GM06990 (cell line): ENCODE measurements at places on chromosomes 12 and 14.

DNA sequence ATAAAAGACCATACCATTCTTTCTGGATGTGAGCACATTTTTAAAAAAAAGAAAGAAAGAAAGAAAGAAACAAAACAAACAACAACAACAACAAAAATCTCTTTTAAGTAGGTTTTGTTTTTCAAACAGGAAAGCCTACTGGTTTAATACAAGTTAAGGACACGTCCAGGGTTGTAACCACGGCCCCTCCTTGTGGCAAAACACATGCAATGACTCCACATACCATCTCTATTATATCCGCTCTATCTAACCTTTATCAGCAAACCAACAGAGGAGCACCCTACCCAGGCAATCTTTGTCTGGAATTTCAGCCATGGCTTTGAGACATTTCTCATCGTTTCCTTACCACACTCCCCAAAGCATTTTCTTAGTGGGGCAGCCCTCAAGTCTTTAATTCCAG is 360.5 kb upstream of the TMPO start:
- no peak for DNase-seq

DNA sequence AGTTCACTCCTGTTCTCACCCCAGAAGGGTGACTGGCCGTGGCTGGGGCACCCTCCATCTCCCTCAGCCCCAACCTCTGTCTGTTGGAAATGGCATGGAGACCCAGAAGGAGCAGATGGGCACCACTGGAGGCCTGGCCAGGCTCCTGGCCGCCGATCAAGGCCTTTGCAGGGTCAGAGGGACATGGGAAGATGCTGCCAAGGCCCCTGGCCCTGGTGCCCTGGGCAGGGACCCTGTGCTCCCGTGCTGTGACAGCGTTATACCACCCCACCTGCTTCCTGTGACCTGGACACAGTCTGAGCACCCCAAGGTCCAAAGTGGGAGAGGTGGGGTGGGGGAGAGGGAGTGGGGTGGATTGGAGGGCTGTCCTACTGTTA is 3.5 kb downstream of the INF2 start:
- no peak for DNase-seq

DNA sequence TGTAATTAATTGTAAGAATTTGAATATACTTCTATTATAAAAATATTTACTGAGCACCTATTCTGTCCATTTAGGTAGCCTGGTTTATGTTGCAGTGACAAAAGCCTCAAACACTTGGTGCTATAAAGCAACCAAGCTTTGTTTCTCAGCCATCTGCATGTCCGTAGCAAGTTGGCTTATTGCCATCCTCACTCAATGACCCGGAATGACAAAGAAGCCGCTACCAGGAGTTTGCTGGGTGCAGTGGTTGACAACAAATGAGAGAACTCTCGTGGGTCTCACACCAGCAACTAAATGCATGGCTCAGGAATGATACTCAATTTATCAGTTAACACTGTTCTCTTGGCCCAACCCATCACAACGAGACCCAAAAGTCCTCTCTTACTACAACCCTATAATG is 553.1 kb downstream of the DIO2 start:
- no peak for DNase-seq

- DNase-seq = no peak
These were observed 265.9 kb upstream of the NOVA1 start for GRCh38 chr14:26863736-26864135.

DNA sequence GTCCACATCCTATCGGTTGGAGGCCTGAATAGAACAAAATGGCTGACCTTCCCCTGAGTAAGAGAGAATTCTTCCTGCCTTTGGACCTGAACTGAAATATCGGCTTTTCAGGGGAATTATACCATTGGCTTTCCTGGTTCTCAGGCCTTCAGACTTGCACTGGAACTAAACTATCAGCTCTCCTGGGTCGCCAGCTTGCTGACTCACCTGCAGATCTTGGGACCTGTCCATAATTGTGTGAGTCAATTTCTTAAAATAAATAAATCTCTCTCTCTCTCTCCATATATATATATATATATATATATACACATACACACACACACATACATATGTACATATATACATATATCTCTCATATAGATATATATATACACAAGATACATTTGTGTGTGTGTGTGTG is 41.6 kb downstream of the KCNK10 start:
- DNase-seq = no peak

GRCh38 chr14:79411403-79412174 is 799.7 kb downstream of the DIO2 start:
- DNase-seq = no peak

- no peak for DNase-seq
These were observed 3.6 kb upstream of the EML1 start for GRCh38 chr14:99789581-99789980.

DNA sequence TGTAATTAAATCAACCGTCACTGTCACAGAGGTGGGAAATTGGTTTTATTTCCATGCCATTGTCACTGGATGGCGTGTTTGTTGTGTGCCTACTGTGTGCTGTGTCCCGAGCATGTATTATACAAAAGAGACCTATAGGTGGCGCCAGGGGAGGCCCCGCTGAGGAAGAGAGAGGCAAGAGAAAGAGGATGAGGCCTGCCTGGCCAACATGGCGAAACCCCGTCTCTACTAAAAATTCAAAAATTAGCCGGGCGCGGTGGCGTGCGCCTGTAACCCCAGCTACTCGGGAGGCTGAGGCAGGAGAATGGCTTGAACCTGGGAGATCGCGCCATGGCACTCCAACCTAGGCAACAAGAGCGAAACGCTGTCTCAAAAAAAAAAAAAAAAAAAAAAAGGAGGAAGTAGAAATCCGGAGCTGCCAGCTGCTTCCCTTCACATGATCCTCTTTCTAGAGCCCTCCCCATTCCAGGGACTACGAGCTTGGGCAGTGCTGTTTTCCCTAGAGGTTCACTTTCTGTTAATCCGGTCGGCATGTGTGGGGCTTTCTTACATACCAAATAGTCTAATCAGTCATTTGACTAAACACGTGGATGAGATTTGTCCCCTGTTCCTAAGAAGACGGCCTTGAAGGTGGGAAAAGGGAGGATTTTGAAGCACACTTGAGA is 6.4 kb upstream of the CCDC175 start:
- DNase-seq = no peak

DNA sequence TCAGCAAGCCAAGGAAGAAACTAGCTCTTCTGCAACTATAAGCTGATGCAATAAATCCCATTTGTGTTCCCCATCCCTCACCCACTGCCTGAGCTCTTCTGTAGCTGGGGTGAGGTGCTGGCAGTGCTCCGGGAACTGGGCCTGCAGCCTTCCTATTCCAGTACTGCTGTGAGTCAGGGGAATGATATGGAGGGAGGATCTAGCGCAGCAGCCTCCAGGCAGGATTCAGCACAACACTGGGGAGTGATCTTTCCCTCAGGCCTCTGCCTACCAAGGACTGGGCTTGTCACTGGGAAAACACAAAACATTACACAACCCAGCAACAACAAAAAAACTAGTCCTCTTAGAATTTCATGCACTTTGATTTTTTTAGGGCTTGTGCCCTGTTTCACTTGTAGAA is 58.7 kb downstream of the ST8SIA1 start:
- no peak for DNase-seq

DNA sequence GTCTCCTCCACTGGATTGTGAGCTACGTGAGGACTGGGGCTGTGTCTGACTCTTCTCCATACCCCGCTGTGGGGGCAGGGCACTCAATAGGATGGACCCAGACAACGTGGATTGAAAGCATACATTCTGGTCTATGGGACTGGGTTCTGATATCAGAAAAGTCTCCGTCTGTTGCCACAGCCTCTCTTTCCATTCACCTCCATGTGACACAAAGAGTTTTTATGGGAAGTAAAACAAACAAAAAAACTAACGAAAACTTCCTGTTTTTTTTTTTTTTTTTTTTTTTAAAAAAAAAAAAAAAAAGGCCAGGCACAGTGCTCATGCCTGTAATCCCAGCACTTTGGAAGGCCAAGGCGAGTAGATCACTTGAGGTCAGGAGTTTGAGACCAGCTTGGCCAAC is 44.7 kb downstream of the SLC8A3 start:
- no peak for DNase-seq

GRCh38 chr14:23284654-23285529 is 1.0 kb downstream of the HOMEZ start:
- DNase-seq = no peak

- DNase-seq = no peak
These were observed 157.7 kb upstream of the TBX3 start for GRCh38 chr12:114841557-114842251.

- DNase-seq = peak; percentile 92
These were observed at the start of gene RPS26 for GRCh38 chr12:56041552-56042429. Gene RPS26 (plus strand): TSS chr12:56041918. CDS start chr12:56042167, 249 bp downstream.
